ENCODE measurements at places on chromosomes 11 and 22. TPM values are rescaled to one million over a fixed set of nuclear protein-coding genes. Genes with fewer than 3 reads are reported as not detected.

The RAG2 gene
- polyA plus RNA-seq: 0.48 TPM

- no peak for DNase-seq
These were observed 16.3 kb downstream of the SMCO4 start for GRCh38 chr11:93526641-93527583.

- DNase-seq: no peak
These were observed 37.7 kb downstream of the OR5P2 start for GRCh38 chr11:7759010-7759409.

The ZNF280B gene
- 4.7 TPM for polyA plus RNA-seq

Measured in renal cortex interstitium (tissue), 15 donors.